ENCODE measurements at places on chromosomes 2 and 18.
A peak's percentile ranks its signal among the peaks of the same experiment; 100 is the strongest.

DNA sequence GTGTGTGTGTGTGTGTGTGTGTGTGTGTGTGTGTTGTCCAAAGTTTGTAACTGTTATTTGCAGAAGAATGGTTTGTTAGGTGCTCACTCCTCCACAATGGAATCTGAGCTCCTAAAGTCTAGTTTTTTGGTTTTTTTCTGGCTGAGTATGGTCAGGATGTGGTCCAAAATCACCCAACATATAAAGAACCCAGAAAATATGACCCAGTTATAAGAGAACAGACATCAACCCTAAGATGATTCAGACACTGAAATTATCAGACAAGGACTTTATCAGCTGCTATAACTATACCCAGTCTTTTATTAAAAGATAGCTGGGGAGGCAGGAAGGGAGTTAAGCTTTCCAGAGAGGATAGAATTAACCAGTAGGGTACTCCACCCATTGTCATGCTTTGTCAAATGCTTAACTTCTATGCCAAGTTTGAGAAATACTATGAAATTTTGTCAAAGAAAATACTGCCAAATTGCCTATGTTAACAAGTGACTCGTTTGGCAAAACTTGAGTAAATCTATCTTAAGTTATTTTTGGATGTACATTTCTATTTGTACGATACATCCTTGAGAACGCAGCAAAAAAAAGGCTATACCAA is 57.5 kb downstream of the TANK start:
- no peak for DNase-seq

DNA sequence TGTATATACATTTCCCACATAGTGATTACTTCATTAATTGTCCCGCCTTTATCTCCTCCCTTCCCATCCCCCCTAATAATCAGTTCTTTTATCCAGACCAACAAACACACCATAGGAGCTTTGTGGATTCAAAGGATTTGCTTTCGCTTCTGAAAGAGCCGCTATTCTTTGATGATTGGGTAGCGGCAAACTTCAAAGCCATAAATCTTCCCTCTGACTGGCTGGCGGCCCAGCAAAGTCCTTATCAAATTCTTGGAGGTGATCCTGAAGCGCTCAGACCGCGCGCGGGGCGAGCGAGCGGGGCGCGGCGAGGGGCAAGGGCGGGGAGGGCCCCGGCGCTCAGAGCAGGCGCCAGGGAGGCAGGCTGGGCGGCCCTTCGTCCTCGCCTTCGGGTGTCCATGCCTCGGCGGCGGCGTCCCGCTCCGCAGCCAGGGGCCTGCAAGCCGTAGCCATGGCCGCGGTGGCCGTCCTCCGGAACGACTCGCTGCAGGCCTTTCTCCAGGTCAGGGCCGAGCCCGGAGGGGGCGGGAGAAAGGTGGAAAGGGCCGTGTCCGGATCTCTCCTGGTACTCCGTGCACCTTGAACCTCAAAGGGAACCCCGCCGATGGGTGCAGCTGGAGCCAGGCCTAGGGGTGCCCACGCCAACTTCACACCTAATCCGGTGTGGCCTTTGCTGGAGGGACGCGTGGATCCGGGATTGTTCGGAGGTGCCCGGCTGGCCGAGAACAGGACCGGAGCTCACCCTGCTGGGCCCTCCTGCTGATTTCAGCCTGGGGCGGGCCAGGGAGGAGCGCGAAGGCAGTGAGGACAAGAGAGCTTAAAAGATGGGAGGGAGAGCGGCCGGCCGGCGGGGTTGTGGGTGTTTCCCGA is at the start of gene SP5:
Gene SP5, plus strand, starts transcription at position 276 of the 870 bp plus-strand sequence. Its CDS starts 176 bp downstream, at position 452.
- DNase-seq = peak; percentile 53

DNA sequence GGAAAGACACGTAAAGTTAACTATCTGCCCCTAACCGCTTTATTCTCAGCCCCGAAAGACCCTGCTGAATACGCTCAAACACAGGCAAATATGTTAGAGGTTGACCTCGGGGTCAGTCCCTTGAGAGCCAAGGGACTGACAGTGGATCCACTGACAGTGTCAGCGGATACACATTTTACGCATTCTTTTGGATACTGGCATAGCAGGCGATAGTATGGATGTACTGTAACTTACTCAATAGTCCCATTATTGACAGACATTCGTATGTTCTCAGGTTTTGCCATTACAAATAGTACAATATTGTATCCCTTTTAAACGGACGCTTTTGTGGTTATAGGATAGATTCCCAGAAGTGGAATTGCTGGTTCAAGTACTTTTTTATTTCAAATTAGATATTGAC is 13.4 kb downstream of the ATP6V1B1 start:
- DNase-seq = no peak

DNA sequence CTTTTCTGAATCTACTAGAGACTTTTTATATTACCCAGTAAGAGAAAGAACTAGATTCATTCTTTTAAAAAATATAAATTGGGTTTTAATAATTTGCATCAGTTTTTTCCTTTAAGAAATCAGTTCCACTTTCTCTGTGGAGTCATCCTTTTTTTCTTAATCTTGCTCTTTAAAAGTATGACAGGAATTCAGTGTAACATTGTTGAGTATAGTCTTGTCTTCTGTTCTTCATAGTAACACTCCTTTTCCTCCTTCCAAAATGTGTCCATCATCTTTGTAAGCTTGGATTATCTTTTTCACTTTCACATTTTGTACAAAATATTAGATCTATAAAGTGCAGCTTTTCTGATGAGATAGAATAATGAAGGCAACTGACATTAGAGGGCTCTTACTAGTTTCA is 135.4 kb downstream of the HAUS1 start:
- DNase-seq = no peak

DNA sequence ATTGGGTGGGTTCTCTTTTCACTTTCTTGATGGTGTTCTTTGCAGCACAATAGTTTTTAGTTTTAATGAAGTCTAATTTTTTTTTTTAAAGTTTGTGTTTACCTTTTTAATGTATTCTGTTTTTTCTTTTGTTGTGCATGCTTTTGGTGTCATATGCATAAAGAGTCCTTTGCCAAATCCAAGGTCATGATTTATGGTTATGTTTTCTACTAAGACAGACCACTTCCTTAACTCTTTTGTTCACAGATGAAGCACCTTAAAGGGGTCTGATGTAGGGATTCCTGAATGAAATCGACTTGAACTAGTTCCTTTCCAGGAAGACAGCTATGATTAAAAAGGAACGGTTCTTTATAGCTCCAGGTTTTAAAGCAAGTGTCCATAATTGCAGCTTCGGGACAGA is 23.1 kb downstream of the LPIN1 start:
- DNase-seq = no peak

DNA sequence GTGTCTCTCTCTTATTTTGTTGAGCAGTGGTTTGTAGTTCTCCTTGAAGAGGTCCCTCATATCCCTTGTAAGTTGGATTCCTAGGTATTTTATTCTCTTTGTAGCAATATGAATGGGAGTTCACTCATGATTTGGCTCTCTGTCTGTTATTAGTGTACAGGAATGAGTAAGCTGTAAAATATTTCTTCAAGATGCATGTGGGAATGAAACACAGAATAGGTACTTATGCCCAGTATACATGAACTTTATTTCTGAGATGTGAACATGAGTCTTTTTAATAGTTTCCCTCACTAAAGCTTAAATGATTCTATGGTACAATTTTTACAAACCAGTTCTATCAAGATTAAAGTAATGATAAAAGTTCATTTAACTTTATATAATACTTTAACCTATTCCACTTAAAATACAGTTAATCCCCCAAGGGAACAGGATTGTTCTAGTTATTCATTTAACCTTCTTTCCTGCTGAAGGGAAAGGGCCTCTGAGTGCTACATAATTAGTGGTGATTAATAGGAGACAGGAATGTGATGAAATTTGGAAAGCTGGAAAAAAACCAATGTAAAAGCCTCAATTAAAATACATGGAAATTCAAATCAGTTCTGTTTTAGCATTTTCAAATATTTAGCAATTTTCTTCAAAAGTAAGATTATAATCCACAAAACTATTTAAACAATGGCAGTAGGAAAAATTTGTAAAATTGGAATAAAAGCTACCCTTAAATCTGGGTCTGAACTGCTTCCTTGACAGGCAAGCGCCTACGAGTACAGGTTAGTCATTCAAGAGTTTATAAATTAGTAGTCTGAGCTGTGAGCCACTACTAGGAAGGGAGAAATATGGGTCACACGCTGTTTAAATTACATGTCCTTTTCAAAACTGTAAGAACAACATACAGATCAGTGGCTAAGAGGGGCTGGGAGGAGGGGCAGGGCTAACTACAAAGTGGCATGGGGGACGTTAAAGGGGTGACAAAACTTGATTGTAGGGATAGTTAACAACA is 28.9 kb downstream of the SPIRE1 start:
- DNase-seq = no peak

DNA sequence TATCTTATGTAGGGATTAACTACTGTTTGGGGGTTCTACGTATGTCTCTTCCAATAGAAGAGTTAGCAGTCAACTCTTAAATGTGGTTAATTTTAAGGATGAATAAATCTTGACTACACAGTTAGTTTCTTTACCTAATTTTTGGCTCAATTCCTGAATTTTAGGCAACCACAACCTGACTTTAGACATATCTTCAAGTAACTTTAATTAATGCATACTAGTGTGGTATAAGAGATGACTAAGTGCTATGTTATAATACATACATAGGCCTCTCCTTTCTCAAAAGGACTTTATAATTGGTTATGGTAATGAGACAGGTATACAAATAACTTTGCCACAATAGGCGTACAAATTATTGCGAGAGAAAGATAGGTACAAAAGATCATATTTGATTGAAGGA is 312.0 kb downstream of the IRS1 start:
- DNase-seq = no peak

DNA sequence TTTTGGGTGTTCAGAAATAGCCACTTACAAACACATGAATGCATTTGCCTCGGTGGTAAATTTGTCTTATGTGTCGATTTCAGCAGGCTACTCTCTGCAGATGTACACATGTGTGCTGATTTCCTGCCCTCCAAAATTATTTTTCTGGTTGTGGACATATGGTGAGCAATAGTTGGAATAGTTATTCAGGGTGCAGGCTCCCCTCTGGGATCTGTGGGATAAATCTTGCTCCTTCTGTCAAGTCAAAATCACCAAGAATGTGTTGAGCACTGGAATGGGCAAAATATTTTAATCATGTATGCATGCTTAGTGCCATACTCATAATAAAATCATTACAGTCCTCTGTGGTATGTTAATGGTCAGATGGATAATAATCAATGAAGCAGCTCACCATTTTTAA is 684.5 kb downstream of the BCL11A start:
- DNase-seq = no peak

- no peak for DNase-seq
These were observed 12.6 kb upstream of the L3MBTL4 start for GRCh38 chr18:6427286-6427685.

DNA sequence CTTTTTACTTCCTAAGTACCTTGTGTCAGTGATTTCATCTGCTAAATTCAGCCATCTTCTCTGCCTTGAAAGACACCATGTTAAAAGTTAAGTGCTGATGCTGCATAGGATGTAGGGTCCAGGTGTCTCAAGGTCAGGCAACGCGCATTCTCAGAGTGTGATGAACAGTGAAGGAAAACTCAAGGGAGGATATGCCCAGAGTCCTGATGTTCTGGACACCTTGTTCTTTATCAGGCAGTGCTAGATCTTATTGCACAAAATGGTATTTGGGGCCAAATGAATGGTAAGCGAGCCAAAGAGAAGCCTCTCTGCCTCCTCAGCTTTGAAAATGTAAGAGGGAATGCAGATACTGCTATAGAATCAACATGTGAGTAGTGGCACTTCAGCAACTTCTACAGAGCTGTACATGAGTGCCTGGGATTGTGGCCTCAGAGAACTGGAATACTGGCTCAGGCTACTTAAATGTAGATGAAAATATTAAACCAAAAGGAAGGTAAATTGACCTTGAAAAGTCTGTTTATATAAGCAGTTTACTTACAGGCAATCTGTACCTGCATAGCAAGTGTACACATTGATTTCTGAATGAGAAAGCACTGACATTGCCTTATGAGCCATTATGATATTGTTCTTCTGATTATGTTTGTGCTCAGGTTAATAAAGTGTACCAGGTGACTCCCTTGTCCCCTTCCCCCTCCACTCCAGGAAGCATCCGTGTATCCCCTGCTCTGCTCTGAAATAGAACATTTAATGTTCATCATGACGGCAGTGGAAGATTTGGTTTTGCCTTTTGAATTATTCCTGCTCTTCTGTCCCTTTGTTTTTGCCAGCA is 86.7 kb upstream of the RANBP2 start:
- no peak for DNase-seq

DNA sequence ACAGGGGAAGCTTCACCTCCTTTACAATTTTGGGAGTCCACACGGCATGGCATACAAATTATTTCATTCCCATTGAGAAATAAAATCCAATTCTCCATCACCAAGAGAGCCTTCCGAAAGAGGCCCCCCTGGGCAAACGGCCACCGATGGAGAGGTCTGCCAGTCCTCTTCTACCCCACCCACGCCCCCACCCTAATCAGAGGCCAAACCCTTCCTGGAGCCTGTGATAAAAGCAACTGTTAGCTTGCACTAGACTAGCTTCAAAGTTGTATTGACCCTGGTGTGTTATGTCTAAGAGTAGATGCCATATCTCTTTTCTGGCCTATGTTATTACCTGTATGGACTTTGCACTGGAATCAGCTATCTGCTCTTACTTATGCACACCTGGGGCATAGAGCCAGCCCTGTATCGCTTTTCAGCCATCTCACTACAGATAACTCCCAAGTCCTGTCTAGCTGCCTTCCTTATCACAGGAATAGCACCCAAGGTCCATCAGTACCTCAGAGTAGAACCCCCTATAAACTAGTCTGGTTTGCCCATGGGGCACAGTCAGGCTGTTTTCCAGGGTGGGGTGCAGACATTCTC is 58.3 kb downstream of the BCL11A start:
- DNase-seq = no peak

DNA sequence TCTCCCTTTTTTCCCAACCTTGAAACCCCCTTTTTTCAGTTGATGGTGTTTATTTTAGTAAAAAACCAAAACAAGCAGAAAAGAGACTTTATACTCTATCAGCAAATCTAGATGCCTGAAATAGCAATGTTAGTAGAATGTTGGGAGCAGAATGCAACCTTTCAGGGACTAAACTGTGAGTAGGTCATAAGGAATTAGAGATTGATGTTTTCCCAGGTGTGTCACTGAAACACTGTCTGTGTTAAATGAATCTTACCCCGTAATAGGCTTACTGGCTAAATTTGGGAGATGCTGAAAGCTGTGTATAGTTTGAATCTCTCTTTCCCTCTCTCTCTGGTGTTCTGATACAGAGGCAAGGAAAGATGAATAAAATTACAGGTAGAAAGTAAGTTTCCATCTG is 43.8 kb downstream of the AGFG1 start:
- no peak for DNase-seq

DNA sequence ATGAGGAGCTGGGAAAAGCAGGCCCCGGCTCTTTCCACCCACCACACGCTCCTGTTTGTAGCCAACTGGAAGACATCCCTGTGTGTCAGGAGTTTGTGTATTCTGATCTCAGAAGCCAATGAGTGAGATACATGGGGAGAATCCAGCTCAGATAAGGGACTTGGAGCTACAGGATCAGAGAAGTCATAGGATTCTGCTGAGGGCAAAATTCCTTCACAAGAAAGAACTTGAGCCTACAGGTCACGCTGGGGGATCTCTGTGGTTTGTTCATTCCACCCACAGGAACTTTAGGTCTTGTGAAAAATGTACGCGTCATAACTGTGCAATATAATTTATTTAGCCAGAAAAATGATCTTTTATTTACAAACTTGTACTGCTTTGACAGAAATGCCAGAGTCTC is 80.1 kb upstream of the SMIM21 start:
- no peak for DNase-seq
